MCF 10A (cell line): ENCODE measurements at places on chromosomes 2 and 18.

- peaks cover 19% of the 10 kb centered on the region for H3K4me1 ChIP-seq
- no peaks in the 10 kb centered on the region for H3K27me3 ChIP-seq
- DNase-seq: no peak
- H3K4me3 ChIP-seq: no peak overlapping the region
- no peak overlapping the region for H3K27ac ChIP-seq
- peaks cover 3% of the 10 kb centered on the region for H3K36me3 ChIP-seq
Observed at GRCh38 chr2:160345071-160345764, 145.1 kb upstream of the ITGB6 start.

DNA sequence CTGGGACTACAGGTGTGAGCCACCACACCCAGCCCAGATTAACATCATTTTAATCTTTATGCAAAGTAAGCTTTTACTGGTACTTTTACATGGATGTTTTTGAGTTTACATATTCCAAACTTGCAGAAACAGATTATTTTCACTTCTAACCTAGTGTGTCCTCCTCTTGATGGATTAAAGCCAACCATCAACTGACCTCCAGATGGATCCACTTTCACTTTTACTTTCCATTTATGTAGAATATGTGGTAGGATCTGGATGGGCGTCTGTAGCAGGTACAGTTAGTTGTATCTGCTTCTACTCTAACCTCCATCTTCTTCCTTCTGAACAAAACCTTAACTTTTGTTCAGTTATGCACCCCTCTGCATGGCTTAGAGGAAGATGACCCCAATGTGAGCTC, 264.1 kb downstream of the CDH20 start:
- H3K4me3 ChIP-seq: no peak overlapping the region
- no peak overlapping the region for H3K27ac ChIP-seq
- DNase-seq: no peak
- H3K4me1 ChIP-seq: peaks cover 3% of the 10 kb centered on the region

DNA sequence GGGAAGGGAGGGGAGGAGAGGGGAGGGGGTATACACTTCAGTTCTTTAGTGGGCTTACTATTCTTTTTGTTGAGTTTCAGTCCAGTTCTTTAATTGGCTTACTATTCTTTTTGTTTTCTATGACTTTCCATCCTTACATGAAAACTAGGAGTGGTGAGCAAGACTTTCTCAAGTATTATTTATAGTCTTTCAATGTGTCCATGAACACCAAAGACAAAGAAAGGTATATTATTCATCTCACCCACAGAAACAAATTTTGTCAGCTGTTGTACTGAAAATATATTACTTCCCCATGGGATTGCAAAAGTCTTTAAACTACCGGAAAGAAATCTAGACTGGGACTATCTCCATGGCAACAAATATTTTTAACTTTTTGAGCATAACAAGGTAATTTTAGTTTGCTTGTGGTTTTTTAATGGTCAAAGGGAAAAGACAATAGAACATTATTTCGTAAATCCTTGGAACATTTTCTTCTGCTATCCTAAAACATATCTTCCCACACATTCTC, 17.6 kb downstream of the ADAM17 start:
- H3K36me3 ChIP-seq: peaks cover 39% of the 10 kb centered on the region
- peaks cover 14% of the 10 kb centered on the region for H3K4me1 ChIP-seq
- no peak overlapping the region for H3K4me3 ChIP-seq
- H3K27ac ChIP-seq: peak overlapping the region; percentile 79

DNA sequence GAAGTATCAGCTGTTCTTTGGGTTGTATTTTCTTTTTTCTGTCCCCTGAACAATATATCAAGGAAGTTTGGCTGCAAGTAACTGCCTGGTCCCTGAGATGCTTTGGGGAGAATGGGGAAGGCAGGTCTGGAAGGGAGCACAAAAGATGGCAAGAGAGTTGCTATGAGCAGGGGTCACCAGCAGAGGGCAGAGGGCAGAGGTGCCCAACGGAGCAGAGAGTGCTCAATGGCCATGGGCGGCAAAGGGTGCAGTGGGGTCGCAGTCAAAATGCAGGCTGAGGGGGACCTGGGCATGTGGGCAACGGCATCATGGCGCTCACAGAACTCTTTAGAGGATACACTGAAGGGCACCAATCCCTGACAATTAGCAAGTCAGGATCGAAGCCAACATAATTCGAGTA, 107.7 kb upstream of the ATP8B1 start:
- H3K36me3 ChIP-seq: no peaks in the 10 kb centered on the region
- H3K4me3 ChIP-seq: no peak overlapping the region
- H3K27me3 ChIP-seq: no peaks in the 10 kb centered on the region

- no peak for DNase-seq
- no peaks in the 10 kb centered on the region for H3K27me3 ChIP-seq
- no peak overlapping the region for H3K27ac ChIP-seq
- no peaks in the 10 kb centered on the region for H3K4me1 ChIP-seq
- H3K4me3 ChIP-seq: no peak overlapping the region
Observed at GRCh38 chr2:226304308-226304707, 495.3 kb downstream of the IRS1 start.

DNA sequence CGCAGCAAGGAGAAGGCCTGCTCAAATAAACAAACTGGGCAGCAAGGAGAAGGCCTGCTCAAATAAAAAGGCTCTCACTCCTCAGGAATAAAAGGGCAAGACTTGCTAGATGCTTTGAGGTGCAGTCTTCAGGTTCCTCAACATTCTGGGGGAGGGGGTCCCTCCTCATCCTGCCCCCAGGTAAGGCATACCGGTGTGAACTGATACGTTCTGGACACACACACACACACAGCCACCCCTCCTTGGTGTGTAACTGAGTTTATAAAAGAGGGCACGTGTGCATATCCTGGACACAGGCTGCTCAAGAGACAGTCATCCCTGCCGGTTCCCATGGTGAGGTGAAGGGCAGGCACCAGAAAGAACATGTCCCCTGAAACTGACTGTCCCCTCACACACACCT, 4.5 kb downstream of the TEX261 start:
- no peak for DNase-seq
- H3K36me3 ChIP-seq: peaks cover 43% of the 10 kb centered on the region
- no peaks in the 10 kb centered on the region for H3K27me3 ChIP-seq
- no peak overlapping the region for H3K27ac ChIP-seq
- H3K4me3 ChIP-seq: no peak overlapping the region

- no peaks in the 10 kb centered on the region for H3K36me3 ChIP-seq
- H3K4me3 ChIP-seq: no peak overlapping the region
- no peak overlapping the region for H3K27ac ChIP-seq
- no peaks in the 10 kb centered on the region for H3K4me1 ChIP-seq
Observed at GRCh38 chr2:233818639-233819621, 35.4 kb downstream of the HJURP start.

DNA sequence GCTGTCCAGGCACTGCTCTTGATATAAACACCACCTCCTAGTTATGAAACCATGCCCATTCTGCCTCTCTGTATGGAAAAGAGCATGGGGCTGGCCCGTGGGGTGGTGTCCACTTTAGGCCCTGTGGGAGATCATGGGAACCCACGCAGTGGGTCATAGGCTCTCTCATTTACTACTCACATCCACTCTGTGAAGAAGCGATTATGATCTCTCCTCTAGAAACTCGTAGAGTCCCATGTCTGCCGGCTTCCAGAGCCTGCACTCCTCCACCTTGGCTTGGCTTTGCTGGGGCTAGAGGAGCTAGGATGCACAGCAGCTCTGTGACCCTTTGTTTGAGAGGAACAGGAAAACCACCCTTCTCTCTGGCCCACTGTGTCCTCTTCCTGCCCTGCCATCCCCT, 15.9 kb downstream of the EMX1 start:
- DNase-seq: no peak
- no peak overlapping the region for H3K4me3 ChIP-seq
- H3K27ac ChIP-seq: no peak overlapping the region
- H3K4me1 ChIP-seq: no peaks in the 10 kb centered on the region

DNA sequence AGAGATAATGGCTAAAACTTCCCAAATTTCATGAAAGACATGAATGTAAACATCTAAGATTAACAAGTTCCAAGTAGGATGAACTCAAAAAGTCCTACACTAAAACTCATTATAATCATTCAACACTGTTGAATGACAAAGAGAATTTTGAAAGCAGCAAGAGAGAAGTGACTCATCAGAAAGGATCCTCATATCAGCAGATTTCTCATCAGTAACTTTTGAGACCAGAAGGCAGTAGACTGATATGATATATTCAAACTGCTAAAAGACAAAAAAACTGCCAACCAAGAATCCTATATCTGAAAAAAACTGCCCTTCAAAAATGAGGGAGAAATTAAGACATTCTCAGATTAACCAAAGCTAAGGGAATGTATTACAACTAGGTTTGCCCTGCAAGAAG, 130.6 kb upstream of the OTX1 start:
- peaks cover 21% of the 10 kb centered on the region for H3K4me1 ChIP-seq
- DNase-seq: peak; percentile 21
- peaks cover 9% of the 10 kb centered on the region for H3K36me3 ChIP-seq
- H3K27ac ChIP-seq: no peak overlapping the region

DNA sequence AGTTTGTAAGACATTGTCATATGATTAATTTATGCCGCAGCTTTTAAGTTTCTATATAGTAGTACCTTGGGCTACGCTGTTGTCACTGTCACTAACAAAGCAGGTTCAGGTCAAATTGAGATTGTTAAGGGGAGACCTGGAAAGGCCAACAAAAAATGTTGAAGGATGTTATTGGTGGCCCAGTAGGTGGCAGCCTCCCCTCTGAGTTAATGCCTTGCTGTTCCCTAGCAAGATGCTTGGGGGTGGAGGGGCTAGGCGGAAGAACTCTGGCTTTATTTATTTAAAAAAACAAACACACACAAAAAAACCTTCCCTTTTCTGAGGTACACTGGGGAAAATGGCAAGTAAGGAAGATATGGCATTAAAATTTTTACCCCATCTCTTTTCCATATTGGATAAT, 128.3 kb upstream of the ATP5MC3 start:
- no peak overlapping the region for H3K4me3 ChIP-seq
- DNase-seq: peak; percentile 47
- peaks cover 5% of the 10 kb centered on the region for H3K4me1 ChIP-seq
- H3K27me3 ChIP-seq: peaks cover 75% of the 10 kb centered on the region
- H3K36me3 ChIP-seq: no peaks in the 10 kb centered on the region
